Activated T-helper 1 cell treated with anti-CD3 and anti-CD28 coated beads, Interleukin-2, amount 50 U/mL, for 16 hours (primary cell): ENCODE measurements at places on chromosomes 1 and 21.

DNA sequence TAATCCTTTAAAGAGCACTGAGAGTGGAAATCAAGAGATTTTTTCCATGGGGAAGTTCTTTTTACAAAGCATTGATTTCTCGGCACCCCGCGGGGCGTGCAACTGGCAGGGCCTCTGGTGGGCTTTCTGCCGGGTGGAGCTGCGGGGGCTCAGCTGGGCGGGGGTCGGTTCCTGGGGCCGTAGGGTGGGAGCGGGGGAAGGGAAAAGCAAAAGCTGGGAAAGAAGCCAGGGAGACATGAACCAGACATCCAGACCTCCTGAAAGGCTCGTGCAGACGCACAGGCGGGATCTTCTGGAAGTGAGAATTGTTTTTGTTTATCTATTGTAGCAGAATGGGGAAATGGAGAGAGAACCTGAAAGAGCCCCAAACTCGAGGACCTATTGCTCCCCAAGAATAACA lies 235.2 kb downstream of the FAM72C start:
- DNase-seq: no peak

DNA sequence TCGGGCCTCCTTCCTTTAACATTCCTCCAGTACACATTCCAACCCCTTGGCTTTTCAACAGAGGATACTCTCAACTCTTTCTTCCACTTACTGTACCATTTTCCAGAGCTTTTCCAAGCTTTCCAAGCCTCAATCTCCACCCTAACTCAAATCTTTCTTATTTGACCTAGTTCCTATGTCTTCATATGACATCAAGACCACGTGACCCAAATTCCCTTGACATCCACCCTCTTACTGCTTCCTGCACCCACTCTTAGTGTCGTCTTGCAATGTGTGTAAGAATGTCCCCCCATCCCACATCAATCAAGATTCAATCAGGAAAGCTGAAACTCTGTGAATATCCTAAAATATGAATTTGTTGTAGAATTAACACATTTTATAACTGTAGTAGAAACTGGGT lies 155.0 kb downstream of the OMA1 start:
- no peak for DNase-seq

GRCh38 chr1:33714421-33714820 lies 149.5 kb upstream of the HMGB4 start:
- DNase-seq: no peak

DNA sequence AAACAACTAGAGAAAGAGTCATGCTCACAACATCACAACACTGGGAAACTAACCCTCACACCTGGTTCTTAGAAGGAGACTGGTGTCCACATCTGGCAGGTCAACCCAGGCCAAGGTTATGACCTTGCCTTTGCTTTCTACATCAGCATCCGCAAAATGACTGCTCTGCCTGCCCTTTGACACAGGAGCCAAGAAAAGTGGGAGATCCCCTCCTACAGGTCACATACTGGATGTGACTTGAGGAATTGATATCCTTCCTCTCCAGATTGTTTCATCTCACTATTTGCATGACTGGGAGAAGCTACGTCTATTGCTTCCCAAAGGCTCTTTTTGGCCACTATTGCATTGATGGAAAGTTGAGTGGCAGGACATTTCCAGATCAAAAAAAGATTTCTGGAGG lies 115.5 kb downstream of the MIS18A start:
- no peak for DNase-seq

- no peak for DNase-seq
Observed at GRCh38 chr1:180268556-180269075, 38.6 kb downstream of the LHX4 start.

DNA sequence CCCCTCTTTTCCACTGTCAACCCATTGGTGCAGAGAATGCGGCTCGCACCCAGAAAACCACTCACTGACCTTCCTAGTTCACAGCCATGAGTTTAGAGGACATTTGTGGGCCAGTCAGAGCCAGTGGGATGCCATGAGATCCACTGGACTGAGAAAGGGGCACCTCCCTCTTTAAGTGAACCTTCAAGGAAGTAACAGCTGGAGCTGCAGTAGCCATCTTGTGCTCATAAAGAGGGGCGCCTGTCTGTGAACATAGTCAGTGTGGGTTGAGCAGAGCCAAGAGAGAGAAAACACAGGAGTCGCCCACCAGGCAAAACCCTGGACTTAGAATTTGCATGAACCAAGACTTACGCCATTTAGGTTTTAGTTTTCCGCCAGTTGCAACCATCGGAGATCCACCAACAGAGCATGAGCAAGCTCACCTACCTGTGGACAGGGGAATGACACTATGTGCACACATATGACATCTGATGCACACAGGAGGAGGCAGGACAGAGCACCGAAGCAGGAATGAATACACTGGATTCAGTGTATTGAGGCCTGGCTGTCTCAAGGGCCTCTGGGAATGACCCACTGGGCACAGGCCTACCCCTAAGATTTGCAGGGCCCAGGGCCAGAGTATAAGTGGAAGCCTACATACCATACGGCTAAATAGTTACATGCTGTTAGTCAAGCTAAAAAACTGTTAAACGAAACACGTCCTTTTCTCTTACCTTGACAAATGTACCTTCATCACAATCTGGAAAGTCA lies 151.6 kb downstream of the GRIK3 start:
- no peak for DNase-seq

- DNase-seq: no peak
Observed at GRCh38 chr1:193185901-193186731, at the start of gene B3GALT2. Gene B3GALT2 (minus strand): TSS chr1:193186613. CDS start chr1:193181562, 5,051 bp downstream.

GRCh38 chr1:164754088-164754600 lies 195.2 kb downstream of the PBX1 start:
- no peak for DNase-seq

- no peak for DNase-seq
Observed at GRCh38 chr21:17438635-17439034, 74.2 kb upstream of the CXADR start.

DNA sequence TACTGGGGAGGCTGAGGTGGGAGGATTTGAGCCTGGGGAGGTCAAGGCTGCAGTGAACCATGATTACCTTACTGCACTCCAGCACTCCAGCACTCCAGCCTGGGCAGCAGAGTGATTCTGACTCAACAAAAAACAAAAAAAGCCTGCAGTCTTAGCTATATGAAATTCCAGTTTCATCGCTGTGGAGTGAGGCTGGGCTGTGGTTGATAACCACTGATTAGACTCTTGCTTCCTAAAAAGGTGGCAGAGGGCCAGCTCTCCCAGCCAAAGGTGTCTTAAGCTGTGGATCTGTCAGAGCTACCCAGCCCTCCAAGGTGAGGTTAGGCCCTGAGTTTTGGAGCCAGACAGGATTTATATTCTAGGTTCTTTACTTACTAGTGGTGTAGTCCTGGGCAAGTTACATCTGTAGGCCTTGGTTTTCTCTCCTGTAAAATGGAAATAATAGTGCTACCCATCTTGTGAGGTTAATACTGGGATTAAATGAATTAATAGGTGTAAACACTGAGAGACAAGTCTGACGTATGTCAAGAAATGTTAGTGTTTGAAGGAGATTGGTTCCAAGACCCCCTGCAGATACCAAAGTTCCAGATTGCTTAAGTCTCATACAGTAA lies 35.9 kb downstream of the TMCC2 start:
- no peak for DNase-seq

DNA sequence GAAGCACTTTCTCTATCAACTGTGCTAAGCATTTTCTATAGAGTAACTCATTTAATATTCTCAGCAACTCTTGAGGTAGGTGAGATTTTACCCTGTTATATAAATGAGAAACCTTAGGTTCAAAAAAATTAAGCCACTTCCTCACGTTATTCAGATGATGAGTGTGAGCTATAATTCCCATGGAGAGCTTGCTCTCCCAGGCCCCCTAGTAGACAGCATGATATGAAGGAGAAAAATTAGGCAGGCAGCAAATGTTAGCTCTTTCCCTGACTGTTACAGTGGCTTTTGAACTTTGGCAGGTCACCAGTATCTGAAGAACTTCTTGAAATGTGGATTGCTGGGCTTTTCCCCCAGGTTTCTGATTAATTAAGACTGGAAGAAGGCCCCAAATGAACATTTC lies 753.1 kb downstream of the NCAM2 start:
- DNase-seq: no peak

- DNase-seq: no peak
Observed at GRCh38 chr1:1237874-1238701, 6.1 kb downstream of the B3GALT6 start.

GRCh38 chr1:82507011-82507410 lies 706.3 kb downstream of the ADGRL2 start:
- DNase-seq: no peak

- no peak for DNase-seq
Observed at GRCh38 chr1:18009055-18009454, 98.5 kb upstream of the IGSF21 start.

GRCh38 chr1:41809692-41810091 lies 109.0 kb downstream of the HIVEP3 start:
- no peak for DNase-seq

DNA sequence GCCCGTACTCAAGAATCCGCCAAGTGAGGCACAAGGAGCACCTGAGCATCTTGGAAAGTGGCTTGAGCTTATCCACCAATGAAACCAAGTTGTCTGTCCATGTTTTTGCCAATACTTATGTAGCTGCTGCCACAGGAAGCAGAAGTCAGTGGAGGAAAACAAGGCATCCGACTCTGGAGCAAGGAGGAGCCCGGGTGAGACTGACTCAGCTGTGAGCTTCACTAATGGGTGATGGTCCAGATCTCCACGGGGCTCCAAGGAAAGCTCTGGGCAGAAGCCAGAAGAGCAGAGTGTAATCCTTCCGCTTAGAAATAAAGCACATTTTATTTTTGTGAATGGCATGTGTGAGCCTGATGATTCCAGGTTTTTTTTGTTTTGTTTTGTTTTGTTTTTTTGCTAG lies 12.3 kb upstream of the SSR2 start:
- DNase-seq: no peak

DNA sequence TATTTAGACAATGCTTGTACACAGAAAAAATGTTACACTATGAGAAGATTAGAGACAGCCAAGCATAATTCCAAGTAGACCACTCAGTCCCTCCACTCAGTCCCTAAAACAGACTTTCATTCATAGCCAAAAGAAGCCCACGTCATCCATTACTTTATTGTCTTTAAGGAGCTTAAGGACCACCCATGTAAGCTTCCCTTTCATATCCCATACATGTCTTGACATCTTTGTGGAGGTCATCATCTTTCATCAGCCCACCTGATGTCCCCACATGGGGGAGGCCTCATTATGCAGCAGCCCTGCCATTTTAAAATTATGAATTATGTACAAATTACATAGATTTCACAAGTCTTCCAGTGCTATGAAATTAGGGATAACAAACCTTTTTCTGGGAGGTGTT lies 92.6 kb upstream of the PALMD start:
- no peak for DNase-seq

DNA sequence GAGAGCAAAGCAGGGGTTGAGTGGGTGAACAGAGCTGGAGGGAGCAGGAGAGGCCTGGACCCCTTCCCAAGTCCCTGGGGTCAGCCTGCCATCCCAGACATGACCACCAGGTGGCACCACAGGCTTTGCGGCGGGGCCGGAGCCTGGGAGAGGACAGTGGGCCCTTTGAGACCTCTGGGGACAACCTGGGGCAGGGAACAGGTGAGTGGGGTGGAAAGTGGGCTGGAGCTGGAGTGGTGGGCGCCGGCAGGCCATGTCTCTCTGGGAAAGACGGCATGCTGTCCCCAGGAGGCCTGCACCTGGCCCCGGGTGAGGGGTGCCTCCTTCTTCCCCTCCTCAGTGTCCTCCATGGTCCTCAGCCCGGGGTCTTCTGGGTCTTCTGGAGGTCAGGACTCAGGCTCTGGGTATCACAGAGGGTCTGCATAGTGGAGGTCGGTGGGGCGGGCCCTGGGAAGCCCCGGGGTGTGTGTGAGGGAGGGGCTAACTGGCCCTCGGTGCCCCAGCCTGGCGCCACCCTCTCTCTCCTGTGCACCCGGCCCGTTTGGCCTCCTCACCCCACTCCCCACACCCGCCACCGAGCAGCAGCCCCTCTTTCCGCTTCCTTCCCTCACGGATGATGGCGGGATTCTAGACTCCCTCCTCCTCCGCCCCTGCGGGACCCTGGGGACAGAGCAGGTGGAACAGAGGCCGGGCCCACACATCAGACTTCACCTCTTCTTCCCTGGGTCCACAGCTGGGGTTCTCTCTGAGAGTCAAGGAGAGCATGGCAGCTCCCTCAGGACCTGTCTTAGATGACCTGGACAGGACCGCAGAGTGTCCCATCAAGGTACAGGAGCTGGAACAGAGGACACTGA lies 28.5 kb upstream of the PKP1 start:
- peak; percentile 35 for DNase-seq

DNA sequence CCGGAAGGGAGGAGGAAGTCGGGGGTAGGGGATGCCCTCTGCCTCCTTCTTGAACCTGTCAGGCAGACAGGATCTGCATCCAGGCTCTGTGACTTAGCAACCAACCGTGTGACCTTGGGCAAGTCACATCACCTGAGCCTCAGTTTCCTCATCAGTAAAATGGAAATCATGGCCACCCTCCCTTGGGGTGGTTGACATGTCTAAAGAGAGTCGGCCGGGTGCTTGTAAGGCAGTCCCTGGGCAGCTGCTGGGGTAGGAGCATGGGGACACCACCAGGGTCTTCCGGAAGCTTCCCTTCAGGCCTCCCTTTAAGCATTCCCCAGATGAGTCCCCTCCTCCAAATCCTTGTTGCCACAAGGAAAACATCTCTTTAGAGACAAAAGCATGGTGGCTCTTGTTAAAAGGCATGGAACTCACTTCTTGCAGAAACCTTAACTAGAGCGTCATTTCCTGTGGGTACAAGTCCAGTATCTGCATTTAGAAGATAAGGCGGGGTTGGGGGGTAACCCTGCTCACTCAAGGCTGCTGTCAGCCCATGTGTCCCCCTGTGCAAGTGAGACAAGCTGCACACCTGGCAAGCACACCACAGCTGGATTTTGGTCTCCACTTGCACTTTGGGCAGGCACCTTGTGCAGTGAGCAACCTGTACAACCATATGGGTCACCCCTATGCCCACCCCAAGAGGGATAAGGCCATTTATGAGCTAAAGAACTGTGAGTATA lies 10.4 kb downstream of the CLCNKB start:
- no peak for DNase-seq

DNA sequence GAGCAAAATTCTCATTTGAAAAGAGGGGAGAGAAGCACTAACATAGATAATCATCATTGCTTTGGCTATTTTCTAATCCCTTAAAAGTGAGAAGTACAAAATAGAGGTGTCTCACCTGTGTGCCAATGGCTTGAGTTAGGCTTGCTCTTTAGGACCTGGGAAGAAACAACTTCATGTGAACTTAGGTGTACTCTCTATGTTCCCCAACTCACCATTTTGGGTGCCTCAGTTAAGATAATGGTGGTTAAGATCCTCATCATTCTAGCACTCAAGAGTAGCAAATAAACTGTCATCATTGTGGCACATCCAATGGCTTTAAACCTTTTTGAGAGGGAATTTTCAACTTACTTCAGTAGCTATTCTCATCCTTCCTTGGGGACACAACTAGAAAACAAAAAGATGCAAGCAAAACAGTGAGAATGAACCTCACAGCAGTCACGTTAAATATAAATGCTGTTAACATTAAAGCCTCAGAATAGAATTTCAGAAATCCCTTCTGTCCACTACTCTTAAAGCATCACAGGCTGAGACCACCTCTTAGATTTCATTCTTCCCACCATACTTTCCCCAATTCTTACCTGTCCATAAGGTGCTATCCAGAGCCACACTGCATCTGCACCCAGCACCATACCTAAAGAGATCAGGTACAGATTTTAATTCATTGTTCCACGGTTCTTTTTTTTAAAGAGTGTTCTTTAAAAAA lies 1.2 kb downstream of the GAS5 start:
- no peak for DNase-seq
